NCI-H446 treated with DMSO at 0.1 percent for 48 hours (cell line): ENCODE measurements at places on chromosomes 1 and 21.

GRCh38 chr1:64093941-64094340, 109.5 kb upstream of the UBE2U start:
- DNase-seq, result peak; percentile 8

GRCh38 chr21:39051588-39051949, 131.7 kb downstream of the PSMG1 start:
- DNase-seq, result no peak

DNA sequence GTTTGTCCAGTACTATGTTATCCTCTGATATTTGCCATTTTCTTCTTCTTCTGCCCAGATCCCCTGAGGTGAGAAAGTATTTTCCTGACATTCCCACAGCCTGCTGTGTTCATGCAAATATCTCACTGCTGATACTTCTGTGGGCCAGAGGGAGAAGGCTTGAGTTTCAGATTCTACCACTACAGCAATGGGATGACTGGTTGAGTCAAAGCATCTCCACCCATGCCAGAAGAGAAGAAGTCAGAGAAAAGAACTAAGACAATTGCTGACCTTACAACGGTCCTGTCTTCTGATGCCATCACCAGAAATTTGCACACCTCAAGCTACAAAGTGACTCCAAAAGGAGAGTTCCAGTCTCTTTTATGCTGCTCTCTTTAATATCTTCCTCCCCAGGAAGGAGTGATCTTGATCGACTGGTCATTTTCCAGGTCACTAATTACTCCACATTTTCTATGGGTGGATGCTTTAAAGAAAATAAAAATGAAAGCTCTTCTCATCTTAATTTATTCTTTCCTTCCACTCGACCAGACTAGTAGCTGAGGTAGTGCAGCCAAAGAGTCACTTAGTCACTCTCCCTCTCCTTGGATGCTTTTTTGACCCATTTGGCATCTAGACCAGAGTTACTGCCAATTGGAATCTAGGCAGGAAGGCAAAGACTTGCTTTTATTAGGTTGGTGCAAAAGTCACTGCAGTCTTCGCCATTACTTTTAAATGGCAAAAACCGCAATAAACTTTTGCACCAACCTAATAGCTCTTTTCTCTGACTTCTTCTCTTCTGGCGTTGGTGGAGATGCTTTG, 195.1 kb downstream of the PTPRC start:
- DNase-seq, result peak; percentile 54

GRCh38 chr1:184910691-184911091, 63.6 kb downstream of the NIBAN1 start:
- DNase-seq, result no peak

DNA sequence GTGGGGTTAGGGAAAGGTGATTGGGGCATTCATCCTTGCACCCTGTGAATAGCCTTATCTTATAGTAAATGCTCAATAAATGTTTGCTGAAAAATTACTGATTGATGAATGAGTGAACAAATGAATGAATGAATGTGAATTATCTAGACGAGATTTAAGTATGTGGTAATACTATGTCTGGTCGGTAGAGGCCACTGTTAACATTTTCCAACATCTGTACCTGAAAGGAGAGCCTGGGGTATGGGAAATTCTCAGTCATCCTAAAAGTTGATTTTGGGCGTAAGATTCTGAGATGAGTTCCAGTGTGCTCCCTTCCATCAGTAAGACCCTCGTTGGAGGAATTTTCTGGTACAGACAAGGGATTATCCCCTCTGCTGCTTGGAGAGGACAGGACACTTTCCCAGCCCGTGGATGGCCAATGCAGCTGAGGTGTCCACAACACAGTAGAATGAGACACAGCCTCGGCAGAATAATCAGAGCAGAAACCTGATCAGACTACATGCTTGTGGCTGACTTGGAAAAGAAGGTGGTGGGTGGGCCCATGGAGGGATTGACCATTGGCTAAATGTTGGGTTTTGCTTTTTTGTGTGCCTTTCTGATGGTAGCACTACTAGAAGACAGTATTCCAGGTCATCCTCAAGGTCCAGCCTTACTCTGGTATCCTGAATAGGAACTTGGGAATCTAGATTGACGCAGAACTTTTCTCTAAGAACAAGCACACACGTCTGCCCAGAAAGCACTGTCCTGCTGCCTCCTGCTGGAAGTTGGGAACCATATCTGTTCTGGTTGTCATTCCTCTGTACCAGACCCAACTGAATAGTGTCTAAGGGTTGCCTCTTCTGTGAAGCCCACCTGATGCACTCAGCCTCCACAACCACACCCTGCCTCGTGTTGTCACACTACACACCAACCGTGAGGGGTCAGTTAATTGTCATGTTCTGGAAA, 262.0 kb downstream of the TNR start:
- DNase-seq, result peak; percentile 3

DNA sequence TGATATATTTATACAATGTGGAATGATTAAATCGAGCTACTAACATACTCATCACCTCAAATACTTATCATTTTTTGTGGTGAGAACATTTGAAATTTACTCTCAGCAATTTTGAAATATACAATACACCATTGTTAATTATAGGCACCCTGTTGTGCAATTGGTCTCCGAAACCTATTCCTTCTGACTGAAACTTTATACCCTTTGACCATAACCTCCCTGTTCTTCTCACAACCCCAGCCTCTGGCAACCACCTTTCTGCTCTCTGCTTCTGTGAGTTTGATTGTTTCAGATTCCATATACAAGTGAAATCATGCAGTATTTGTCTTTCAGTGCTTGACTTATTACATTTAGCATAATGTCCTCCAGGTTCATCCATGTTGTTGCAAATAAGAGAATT, 49.5 kb downstream of the SETD4 start:
- DNase-seq, result no peak

DNA sequence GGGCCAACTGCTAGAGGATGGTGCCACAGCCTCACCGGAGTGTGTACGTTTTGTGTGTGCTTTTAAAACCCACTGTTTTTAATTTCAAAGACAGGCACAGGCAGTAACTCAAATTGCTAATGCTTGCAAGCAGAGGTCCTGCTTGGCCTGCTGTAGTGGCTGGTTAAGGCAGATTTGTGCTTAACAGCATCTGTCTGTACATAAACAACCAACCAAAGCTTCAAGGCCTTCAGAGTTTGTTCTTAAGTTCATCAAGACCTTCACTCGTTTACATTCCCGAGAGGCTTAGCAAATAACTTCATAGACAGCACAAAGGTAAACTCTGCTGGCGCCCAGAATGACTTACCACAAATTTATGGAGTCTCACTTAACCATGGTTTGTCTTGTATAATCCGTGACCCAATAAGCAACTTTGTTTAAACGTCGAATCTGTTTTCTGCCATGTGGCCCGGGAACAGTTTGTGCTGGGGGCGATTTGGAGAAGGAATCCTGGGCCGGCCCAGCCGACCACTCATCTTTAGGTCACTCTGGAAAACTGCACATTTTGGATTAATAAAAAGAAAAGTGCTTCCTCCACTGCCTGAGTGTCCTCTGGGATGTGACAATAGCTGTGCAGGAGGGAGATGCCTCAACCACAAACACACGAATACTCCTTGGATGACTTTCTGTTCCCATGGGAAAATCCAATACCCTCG, 58.1 kb downstream of the CAPZB start:
- DNase-seq, result no peak

GRCh38 chr1:240965581-240966091, 353.7 kb upstream of the GREM2 start:
- no peak for DNase-seq

DNA sequence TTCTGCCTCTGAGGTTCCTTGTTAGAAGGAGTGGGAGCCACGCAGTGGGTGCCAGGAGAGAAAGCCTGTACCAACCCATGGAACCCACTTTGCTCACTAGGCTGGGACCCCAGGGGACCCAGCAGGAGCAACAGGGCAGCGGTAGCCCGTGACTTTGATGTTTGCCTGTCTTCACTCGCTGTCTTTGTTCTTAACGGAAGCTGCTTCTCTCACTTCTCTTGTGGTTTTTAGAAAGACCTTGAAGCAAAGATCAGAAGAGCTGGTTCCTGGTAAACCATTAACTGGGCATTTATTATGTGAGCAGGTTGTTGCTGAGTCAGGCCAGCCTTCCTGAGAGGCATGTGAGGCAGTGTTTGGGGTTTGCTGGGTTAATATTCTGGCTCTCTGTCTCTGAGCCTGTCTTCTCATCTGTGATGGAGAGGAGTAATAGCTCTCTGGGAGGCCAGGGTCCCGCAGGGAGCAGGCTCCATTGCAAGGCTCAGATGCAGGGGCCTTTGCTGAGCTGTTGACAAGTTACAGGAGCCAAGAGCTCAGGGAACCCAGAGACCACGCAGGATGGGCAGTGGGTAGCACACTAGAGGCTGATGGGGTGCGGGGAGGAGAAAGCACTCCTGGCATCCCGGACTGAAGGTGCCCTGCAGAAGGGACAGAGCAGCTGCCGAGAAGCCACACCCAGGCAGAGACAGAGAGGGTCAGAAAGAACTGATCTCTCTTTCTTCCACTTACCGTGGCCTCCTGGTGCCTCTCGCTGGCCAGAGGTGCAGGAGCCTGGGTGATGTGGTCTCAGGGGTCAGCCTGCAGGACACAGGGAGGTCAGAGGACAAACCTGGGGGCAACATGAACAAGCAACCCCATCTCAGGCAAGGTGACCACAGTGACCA, 367.5 kb upstream of the C1orf174 start:
- no peak for DNase-seq

- DNase-seq, result no peak
These were observed 32.4 kb upstream of the PIGC start for GRCh38 chr1:172476218-172476811.

GRCh38 chr21:36749935-36750575, 51.1 kb downstream of the SIM2 start:
- DNase-seq, result no peak

DNA sequence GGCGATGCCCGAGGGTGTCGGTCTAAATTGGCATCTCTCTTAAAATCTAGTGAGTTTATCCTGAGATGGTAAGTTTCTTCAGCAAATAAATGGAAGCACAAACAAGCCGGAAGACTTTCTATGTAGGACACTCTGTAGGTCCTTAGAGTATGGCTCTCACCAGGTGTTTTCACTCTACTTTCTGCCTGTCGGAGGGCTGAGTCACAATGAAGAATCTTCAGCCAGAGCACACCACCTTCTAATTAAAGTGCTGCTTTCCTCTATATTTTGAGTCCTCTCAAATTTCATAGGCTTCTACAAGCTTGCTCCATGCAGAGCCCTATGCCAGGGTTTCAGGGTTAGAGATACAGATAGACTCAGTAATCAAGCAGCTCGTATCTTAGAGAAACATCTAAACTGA, 27.1 kb downstream of the KCNK1 start:
- DNase-seq, result no peak

GRCh38 chr1:28894785-28895184, 19.6 kb upstream of the EPB41 start:
- DNase-seq, result no peak

GRCh38 chr1:41936107-41936506, 17.4 kb upstream of the HIVEP3 start:
- DNase-seq, result no peak

DNA sequence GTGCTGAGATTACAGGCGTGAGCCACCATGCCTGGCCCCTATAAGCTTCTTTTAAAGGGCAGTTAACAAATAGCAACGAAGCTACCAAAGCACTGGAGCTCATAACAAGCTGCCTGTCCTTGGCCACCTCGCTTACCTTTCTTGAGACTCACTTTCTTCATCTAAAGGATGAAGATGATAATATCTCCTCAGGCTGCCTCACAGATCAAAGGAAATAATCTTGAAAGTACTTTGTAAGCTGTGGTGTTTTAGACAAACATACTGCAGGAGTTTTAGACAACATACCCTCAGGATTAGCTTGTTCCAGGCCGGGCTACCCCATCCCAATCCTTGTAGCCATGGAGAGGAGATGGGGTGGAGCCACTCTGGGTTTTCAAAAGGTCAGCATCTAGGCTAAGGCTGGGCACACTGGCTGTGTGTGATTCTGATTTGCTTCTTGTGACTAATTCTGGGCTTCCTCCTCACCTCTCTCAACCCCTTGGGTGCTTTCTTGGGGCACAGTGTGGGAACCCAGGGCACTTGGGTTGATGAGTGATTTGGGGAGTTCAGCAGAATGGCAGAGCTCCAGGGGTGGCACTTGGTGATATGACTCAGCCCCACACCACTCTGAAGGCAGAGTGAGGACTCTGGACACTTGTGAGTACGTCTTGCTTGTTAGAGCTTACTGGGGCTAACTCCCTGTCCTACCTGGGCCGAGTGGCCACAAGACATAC, 5.2 kb downstream of the GPR25 start:
- DNase-seq, result no peak

- DNase-seq, result no peak
These were observed 181.0 kb upstream of the FGGY start for GRCh38 chr1:59115865-59116264.
